SK-N-DZ (cell line): ENCODE measurements at places on chromosomes 7 and 10.

DNA sequence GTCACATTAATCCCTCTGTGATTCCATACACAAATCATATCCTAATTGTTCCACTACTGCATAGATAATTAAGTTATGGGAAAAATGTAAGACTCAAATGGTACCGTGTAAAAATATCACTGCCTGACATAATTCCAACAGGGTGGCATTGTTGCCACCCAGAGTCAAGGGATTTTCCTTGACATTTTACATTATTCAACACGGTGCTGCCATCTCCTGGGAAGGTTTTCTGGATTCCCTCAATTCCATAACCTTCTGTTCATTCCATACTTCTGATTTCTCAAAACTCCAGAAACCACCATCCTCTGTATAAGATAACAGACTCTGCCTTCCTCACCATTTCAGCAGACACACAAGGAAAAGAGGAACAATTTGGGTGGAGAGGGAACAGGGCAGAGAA lies 495.9 kb downstream of the XPNPEP1 start:
- peak; percentile 8 for DNase-seq

GRCh38 chr7:116577320-116577871 lies 52.6 kb downstream of the CAV1 start:
- no peak for DNase-seq

GRCh38 chr10:5827841-5828240 lies 14.6 kb upstream of the GDI2 start:
- no peak for DNase-seq

- no peak for DNase-seq
Observed at GRCh38 chr10:62426086-62426485, 51.9 kb downstream of the ZNF365 start.

GRCh38 chr10:133186416-133187090 lies 26.5 kb downstream of the KNDC1 start:
- peak; percentile 17 for DNase-seq

DNA sequence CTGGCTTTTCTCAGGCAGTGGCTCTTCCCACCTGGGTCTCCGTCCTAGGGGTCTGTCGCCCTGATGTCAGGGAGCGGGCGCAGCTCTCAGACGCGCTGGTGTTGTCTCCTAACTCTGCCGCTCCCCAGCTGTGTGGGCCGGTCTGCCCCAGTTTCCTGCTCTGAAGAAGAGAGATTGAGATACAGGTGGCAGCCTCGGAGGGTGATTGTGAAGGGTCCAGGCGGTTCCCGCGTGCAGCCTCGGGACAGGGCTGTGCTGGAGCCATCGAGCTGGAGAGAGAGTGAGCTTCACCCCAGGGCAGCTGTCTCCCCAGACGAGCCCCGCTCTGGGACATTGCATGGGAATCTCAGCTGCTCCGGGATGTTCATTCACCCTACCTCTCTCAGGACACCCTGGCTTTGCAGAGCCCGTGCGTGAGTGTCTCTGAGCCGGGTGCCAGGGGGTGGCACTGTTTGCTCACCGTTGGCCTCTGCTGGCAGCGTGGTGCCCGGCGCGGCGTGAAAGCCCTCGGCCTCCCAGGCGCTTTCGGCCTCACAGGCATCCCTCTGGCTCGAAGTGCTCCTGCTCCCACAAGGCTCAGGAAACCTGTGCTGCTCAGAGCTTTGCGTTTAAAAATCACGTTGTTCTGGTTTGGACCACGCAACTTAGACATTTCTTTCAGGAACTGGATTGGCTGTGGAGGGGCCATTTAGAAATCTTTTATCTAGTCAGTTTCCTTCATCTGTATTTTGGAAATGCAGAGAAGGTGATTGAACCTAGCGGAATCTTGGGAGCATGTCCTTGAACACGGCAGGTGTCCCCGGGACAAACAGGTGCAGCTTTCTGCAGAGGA lies 33.8 kb upstream of the ZFAND2A start:
- DNase-seq, result no peak

GRCh38 chr10:43863859-43864591 lies 215.3 kb upstream of the ZNF32 start:
- DNase-seq, result no peak

DNA sequence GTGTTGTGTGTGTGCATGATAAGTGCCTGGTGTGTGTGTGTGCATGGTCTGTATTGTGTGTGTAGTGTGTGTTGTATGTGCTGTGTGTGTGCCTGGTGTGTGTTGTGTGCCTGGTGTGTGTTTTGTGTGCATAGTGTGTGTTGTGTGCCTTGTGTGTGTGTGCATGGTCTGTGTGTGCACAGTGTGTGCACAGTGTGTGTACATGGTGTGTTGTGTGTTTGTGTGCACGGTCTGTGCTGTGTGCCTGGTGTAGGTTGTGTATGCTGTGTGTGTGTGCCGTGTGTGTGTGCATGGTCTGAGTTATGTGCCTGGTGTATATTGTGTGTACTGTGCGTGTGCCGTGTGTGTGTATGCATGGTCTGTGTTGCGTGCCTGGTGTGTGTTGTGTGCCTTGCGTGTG lies 403.0 kb upstream of the RNF32 start:
- no peak for DNase-seq
